Astrocyte of the spinal cord (primary cell): ENCODE measurements at places on chromosomes 6 and 20.

DNA sequence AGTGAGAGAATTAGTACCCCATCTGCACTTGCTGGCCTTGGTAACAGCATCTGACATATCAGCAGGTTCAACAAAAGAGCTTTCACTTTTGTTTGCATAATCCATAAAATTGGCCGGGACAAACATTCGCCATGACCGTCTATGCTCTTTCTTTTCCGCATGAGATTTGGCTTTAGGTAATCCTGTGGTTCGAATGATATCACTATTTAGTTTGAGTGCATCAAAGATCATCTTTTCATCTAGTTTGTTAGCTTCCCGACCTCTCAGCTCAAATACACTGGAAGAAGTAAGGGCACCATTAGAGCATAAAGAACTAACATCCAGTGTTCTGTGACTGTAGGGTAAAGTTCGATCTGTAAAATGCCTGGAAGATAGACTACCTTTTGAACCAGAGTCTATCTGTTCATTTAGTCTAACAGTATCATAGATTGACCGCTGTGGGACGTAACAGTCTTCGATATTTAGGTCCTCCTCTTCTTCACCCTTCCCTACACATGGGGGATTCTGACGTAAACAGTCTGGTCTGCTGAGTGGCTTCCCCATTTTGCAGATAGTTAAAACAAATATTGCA is 101.6 kb downstream of the DST start:
- no peak for DNase-seq

- peak; percentile 79 for DNase-seq
Measured at GRCh38 chr6:114284281-114284680, 58.5 kb downstream of the HS3ST5 start.

- DNase-seq: no peak
Measured at GRCh38 chr20:2749343-2749950, 51.0 kb downstream of the CPXM1 start.

DNA sequence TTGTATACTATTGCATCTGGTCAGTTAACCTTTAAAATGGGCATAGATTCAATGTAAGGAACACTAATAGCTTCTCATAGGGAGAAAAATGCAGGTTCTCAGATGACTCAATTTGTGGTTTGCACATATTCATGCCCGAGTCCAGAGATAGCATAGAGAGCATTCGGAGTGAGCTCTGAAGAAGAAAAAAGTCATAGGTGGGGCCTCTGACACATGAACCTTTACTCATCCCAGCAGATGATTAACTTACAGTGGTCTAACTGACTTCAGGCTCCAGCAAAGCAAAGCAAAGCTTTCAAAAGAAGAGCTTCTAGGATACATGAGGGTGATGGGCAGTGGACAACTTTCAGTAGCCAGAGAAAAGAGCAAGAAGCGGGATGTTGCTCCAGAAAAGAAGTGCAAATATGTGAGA is 55.3 kb upstream of the BTN3A2 start:
- DNase-seq: peak; percentile 81

GRCh38 chr20:33612001-33612400 is 50.1 kb upstream of the C20orf144 start:
- no peak for DNase-seq

DNA sequence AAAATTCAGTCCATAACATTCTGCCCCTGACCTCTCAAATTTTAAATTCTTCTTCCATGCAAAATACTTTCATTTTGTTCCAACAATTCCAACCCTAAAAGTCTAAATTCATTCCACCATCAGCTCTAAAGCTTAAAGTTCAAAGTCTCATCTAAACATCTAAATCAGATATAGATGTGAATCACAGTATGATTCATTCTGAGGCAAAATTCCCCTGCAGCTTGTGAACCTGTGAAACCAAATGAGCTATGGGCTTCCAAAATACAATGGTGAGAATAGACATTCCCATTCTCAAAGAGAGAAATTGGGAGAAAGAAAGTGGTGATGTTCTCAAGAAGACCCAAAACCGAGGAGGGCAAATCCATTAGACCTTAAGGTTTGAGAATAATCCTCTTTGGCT is 309.8 kb downstream of the HIVEP2 start:
- DNase-seq: peak; percentile 38

- no peak for DNase-seq
Measured at GRCh38 chr6:3402310-3403237, 54.3 kb downstream of the SLC22A23 start.

- DNase-seq: no peak
Measured at GRCh38 chr6:2589171-2589661, 161.5 kb downstream of the MYLK4 start.

- no peak for DNase-seq
Measured at GRCh38 chr6:89385846-89386245, 26.2 kb downstream of the RRAGD start.

DNA sequence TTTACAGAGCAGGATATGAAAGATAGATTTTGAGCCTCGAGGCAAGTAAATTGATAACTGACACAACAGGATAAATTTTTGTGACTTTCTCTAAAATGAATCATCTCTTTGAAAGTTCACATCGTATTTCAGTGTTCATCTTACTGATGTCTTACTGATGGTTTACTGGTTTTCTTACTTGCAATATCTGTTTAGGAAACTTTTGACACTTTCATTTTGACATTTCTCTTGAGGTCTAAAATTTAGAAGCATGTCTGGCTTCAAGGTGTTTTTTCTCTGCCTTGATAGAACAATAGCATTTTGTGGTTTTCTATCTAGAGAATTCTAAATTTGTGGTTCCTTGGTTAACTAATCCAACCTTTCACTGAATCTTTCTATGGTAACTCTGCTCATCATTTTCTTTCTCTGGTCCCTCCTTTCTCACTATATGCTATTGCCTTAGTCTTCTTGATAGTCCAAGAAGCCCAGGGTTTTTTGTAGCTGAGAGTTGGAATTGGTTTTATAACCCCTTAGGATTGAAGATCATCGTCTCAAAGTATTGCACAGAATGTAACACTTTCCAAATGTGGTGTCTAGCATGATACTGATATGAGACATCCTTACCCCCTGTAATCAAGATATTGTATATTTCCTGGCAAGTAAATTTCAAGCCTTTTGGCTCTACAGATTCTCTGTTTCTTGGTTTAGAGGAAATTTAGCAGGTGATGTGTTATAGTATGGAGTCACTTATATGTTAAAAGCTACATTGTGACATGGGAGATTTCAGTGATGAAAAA is 98.7 kb downstream of the RNF144B start:
- DNase-seq: no peak

DNA sequence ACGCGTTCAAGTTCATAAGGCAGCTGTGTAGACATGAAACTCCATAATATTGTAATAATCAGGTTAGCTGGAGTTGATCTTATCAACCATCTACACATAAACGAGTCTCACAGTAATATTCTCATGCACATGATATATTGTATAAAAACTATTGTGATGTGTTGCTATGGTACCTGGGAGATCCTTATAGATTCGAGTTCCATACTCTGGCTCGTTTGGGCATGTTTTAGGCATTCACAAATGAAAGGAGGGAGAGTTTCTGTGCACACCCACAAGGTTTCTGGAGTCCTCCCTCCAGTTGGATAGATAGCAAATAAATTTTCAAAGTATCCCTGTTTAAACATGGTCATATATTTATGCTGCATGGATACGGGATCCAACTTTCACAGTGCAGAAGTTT is 567.5 kb upstream of the SLC35B3 start:
- no peak for DNase-seq

- DNase-seq: no peak
Measured at GRCh38 chr6:13715444-13715883, 3.8 kb upstream of the RANBP9 start.

DNA sequence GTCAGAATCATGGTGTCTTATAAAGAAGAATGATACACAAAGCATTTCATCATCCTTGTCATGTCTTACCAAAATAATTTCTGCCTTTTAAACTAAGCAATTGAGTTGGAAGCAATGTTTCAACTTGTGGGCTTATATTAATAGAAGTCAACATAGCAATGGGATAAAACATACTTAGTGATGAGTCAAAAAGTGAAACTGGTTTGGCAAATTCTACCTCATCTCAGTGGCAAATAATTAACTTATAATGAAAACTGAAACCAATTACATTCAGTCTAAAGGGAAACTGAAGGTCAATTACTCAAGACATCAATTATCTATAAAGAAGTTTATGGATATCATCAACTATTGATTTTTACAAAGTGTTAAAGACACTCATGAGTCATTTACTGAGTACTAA is 463.8 kb downstream of the BMP2 start:
- no peak for DNase-seq

DNA sequence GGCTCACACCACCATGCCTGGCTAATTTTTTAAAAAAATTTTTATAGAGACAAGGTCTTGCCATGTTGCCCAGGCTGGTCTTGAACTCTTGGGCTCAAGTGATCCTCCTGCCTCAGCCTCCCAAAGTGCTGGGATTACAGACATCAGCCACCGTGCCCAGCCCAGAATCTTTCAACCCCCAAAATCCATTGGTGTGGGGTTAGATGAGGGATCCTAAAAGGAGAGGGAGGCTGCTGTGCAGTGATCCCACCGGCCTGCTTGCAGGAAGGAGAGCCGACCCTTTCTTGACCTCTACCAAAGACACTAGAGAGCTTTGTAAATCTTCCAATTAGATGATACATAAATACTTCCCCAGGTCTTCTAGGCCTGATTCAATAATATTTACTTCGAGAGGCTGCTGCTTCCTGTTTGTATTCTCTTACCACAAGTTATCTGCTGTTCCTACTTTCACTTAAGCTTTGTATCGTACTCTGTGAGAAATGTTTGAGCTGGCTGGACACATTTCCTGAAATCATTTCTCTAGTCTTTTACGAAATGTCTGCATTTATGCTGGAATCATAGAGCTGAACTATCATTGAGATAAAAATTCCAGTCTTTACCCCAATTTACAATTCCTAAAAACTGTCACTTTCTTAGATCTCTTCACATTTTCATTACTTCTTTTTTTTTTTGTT is 49.3 kb upstream of the IER3 start:
- DNase-seq: peak; percentile 70

- no peak for DNase-seq
Measured at GRCh38 chr20:36493051-36493800, 48.1 kb upstream of the MYL9 start.

GRCh38 chr6:35234901-35235300 is 21.1 kb downstream of the SCUBE3 start:
- no peak for DNase-seq

DNA sequence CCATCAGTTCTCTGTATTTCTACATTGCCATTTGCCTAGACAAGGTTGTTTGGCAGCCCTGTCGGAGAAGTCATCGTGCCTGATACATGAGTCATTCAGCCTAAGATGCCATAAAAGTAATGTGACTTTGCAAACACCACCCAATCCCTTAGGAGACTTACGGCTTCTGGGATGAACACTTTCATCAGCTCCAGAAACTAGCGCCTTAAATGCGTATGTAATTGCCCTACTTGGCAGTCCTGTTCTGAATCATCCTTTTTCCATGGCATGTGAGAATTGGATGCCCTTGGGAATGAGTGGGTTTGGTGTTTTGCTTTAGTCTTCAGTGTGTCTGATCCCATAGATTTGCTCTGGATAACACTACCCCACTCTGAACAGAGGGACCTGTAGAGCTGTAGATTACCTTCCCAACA is 158.5 kb downstream of the SASH1 start:
- DNase-seq: peak; percentile 93

- no peak for DNase-seq
Measured at GRCh38 chr20:61562897-61563504, 310.9 kb downstream of the CDH4 start.

GRCh38 chr20:32535953-32536823 is 48.9 kb downstream of the NOL4L start:
- no peak for DNase-seq

DNA sequence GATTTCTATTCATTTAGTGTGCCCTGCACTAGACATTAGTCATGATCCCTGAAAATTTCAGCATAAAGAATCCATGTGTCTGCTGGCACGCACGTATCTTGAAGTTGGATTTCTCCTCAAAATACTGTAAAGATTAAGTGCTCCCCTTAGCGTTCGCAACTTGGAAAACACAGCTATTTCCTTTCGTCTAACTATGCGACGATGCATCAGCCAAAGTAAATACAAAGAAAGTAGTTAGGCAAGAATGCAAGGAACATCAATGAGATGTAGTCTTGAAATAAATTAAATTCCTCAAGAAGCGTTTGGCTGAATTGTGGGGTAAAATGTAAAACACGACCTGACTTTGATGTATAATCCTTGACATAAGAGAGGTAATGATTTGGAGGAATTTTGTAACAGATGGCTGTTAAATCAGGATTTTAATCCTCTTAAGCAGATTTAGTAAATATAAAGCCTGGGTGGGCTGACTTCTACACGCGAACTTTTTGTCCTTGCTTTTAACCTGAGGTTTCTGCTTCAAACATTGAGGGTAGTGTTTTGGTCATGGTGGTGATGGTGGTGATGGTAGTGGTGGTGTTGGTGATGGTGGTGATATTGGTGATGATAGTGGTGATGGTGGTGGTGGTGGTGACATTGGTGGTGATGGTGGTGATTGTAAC is 88.2 kb downstream of the FOXF2 start:
- peak; percentile 68 for DNase-seq

GRCh38 chr6:163897669-163898068 is 483.2 kb downstream of the QKI start:
- DNase-seq: no peak

GRCh38 chr6:161411265-161411944 is 137.5 kb upstream of the AGPAT4 start:
- DNase-seq: peak; percentile 41

GRCh38 chr20:48986899-48987298 is 59.2 kb upstream of the CSE1L start:
- DNase-seq: no peak

DNA sequence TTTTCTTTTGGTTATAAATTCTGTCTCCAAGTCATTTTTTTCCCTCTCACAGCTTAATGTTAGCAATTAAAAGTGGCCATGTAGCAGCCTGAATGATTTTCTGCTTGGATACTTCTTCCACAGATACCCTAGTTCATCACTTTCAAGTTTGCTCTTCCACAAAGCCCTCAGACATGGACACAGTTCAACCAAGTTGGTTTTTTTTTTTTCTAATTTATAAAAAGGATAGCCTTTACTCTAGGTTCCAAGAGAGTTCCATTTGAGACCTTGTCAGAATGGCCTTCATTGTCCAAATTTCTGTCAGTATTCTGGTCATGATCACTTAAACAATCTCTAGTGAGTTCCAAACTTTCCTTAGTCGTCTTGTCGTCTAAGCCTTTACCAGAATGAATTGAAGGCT is 40.0 kb downstream of the RSPH3 start:
- no peak for DNase-seq

DNA sequence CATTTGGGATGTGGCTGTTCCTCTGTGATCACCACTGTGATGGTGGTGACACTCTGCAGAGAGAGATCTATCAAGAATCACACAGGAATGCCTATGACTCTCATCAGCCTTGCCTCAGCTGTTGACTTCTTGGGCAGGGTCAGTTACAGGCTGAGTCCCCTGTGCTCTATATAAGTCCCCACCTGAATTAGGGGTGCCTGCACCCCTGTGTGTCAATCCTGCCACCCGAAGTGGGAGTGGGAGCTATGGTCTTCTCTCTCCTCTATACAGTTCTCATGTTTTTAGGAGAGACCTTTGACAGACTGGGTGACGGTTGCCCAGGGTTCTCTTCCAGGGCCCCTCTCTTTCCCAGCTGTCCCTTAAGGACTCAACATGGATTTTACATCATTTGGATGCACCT is 173.8 kb downstream of the ZDHHC14 start:
- DNase-seq: no peak

- no peak for DNase-seq
Measured at GRCh38 chr6:118391086-118391485, 157.0 kb upstream of the PLN start.
